ENCODE measurements at places on chromosomes 4 and X.

DNA sequence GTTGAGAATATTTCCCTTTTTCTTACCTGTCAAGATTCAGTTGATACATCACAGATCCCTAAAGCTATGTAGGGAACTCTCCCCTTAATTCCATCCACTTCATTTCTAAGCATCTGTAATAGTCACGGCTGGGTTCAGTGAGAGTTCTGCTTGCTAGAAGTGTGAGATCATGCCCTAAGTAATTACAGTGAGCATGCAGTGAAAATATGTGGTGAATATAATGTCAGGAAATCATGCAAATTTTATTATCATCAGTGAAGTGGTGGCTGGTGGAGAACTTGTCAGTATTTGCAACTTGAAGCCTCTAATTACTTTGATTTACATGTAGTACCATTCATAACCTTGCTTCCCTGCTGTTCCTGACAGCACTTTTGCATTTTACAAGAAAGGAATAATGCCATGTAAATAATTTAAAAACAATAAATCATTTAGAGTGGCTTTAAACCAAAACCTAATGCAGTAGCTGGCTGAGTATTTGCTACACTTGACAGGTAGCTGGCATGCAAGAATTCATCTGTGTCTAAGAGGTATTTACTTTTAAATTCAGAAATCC, 28.3 kb upstream of the CFAP299 start:
- peak; percentile 98 for DNase-seq

GRCh38 chr4:169124661-169125060, 114.6 kb upstream of the CBR4 start:
- DNase-seq, result no peak

- no peak for DNase-seq
Observed at GRCh38 chr4:104519588-104519987, 24.9 kb upstream of the CXXC4 start.

DNA sequence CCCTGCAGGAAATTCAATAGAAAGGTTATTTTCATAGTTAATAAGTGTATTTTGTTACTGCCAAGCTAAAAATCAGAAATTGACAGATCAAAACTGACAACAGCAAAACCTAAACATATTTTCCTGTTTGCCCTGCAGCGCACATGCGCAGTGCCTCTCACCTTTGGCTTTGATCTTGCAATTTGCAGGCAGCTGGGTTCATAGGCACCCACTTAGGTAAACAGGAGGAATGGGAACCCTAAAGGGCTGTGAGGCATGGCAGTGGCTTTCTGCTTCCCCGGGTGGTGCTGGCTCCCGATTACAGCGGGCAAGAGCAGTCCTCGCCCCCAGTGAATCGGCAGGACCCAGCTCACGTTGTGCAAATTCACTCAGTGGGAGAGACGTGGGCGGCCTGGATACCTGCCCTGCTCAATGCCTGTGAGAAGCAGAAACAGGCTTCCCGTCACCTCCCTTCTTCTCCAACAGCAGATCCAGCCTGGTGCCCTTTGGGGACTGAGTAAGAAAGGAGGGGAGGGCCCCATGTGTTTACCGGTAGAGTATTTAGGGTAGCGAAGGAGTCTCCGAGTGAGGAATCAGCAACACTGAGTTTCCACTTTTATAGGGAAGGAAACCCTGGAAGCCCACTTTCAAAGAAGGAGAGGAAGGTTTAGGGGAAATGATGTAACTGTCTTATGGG, 25.7 kb downstream of the CCKAR start:
- DNase-seq, result no peak

DNA sequence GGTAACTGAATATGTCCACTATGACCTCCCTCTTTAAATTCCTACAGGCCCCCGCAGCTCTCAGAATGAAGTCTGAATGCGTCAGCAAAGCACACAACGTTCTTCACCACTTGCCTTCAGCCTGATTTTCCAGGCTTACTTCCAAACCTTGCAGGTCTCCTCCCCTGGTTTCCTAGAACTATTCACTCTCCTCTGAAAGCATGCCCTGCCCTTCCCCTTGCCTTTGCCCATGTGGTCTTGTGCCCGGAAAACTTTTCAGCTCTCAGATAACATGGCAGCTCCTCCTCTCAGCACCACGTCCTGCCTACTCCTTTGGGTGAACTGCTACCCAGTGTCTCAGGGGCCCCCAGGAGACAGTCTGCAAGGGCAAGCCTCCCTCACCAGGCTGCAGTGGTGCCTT, 268.5 kb upstream of the LDB2 start:
- DNase-seq, result no peak
